ENCODE measurements at places on chromosomes 4 and X.

- DNase-seq, result no peak
Observed at GRCh38 chr4:76233529-76233928, 18.0 kb upstream of the FAM47E start.

DNA sequence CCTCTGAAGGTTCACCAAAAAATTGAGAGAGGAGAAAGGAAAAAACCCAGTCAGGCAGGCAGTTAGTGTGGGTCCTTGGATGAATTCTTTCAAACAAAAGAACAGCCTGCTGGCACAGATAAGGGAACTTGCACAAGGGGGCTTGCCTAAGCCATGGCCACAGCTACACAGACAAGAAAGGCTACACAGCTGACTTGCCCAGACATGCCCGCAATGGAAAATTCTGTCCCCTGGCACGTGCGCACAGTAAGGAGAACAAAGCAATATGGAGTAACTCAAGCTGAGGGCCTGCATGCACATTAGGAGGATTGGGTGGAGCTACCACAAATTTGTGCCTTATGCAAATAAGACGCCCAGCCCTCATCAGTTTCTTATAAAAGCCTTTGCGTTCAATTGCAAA, 512.5 kb upstream of the HTR2C start:
- no peak for DNase-seq

GRCh38 chrX:13223868-13224567, 95.8 kb downstream of the ATXN3L start:
- peak; percentile 67 for DNase-seq

DNA sequence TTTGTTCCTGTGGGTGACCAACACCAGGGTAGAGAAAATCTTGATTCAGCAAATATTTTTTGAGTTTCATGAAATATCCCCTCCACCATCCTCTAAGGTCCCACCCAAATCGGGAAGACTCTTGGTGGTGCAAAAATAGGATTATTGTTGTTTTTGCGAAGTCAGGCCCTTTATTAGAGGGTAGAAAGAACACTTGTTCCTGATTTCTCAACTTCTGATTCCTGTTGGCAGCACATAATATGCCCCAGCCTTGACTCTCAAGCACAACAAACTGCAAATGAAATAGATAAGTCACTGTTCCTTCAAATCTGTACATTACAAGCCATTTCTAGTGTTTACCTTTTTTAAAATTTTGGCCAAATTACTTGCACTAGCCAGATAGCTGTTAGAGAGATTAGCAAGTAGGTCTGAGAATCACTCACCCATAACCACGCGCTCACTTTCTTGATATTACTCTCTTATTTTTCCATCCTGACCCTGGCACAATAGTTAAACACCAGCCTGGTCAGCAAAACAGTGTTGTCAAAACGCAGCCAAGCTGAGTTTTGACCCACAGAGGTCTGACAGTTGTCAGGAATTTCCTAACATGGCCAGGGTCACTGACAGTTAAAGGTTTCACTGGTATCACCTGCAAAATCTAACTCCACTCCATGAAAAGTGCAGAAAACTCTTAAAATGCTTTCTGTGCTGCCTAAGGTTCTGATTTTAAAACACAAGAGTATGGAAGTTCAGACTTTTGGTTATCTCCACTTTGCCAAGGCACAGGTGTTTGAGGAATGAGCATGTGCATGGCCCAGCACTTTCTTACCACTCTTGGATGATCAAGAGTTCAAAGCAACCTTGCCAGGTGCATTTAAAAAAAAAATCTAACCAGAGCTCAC, 69.8 kb downstream of the RBM47 start:
- no peak for DNase-seq

- DNase-seq, result no peak
Observed at GRCh38 chrX:144327495-144327894, 443.6 kb downstream of the UBE2NL start.

DNA sequence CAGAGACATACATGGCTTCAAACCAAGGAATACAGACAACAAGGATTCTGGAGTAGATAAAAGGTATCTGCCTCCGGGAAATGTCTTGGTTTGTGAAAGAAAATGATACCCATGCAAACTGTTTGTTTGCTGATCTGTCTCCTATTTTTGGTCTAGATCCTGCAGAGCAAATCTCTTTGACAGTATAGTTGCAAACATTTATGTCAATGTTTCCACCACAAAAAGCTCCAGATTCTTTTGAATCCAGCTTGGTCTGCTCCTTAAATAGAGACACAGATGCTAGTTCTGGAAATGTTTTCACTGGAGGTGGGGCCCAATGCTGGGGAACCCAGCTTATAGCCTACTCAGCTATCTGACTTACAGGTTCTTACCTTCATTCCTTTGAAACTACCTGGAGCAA, 119.7 kb downstream of the ATG4A start:
- DNase-seq, result no peak

DNA sequence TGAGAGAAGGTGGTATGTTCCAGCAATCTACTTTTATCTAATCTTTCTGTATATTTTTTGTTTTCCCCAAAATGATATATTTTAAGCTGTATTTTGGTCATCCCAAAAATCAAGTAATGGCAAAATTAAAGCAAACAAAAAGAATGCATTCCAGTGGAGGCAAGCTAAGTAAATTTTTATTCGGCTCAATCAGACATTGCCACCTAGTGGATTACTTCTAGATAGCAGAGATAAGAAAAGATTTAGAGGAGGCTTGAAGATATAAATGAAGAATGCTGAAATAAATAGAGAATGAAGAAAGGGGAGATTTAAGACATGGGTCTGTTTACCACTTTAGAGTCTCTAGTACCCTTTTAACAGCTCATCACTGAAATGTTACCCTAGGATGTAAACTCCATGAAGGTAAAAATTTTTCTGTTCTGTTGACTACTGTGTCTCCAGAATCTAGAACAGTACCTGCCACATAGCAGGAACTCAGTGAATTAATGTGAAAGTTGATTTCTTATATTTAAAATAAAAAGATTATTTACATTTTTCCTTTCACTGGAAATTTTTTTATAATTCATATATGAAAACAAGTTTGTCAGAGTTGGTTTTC, 110.9 kb upstream of the ANK2 start:
- DNase-seq, result no peak

Measured in GM04503 (cell line).